ENCODE measurements at places on chromosomes 6 and 20. TPM values are rescaled to one million over a fixed set of nuclear protein-coding genes. Genes with fewer than 3 reads are reported as not detected.

The UQCC2 gene
- 20.7 TPM for total RNA-seq

DNA sequence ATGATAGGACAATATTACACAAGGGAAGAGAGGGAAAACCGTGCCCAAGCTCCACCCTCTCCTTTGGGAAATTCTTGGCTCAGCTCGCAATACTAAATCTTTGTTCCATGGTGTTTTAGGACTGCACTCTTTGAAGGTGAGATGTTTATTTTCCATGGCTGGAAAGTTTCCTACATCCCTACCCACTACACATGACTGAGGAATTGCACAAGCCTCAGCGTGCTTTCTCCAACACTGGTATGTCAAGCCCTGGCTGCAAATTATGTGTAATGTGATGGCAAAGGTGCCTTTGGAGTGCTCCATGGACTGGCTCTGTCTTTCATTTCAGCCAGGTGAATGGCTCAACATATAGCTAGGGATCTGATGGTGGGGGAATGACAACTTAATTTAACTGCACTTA lies 134.3 kb downstream of the ISM1 start:
- no peak overlapping the region for H3K27ac ChIP-seq
- H3K27me3 ChIP-seq: no peaks in the 10 kb centered on the region
- no peaks in the 10 kb centered on the region for H3K36me3 ChIP-seq
- H3K4me3 ChIP-seq: no peak overlapping the region
- no peaks in the 10 kb centered on the region for H3K4me1 ChIP-seq
- DNase-seq: no peak

DNA sequence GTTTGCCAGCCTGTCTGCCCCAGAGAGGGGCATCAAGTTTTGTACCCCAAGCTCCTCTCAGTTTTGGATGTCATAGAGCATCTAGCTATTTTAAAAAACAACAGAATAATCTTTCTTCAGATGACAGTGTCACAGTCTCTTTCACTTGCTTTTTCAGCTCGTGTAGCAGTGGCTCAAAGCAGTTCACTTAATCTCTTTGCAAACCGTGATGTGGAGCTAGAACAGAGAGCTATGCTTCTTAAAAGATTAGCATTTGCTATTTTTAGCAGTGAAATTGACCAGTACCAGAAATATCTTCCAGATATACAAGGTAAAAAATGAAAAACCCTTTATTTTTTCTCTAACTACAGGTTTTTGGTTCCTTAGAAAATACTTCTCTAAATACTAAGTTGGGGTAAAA lies 37.3 kb downstream of the PGM3 start:
- no peak for DNase-seq
- no peak overlapping the region for H3K27ac ChIP-seq
- peaks cover 65% of the 10 kb centered on the region for H3K36me3 ChIP-seq
- no peak overlapping the region for H3K4me3 ChIP-seq
- H3K4me1 ChIP-seq: no peaks in the 10 kb centered on the region

DNA sequence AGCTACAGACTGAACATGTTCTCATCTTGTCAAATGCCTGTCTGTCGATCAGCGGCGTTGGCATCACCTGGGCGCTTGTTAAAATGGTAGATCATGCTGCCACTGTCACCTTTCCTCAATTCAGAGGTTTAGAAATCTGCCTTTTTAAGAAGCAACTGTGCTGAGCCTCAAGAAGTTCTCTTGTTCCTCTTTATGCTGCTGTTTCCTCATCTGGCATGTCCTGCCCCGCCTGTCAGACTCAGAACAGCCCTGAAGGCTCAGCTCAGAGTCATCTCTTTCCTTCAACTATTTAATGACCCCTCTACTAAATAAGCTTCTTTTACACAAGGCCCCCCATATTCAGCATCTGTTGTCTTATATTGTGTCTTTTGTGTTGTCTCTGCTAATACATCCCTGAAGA lies 368.2 kb downstream of the EPM2A start:
- peaks cover 3% of the 10 kb centered on the region for H3K4me1 ChIP-seq
- no peaks in the 10 kb centered on the region for H3K36me3 ChIP-seq
- H3K27me3 ChIP-seq: no peaks in the 10 kb centered on the region
- no peak for DNase-seq
- no peak overlapping the region for H3K27ac ChIP-seq
- H3K4me3 ChIP-seq: no peak overlapping the region

- H3K27ac ChIP-seq: no peak overlapping the region
- H3K4me3 ChIP-seq: no peak overlapping the region
- no peak for DNase-seq
- no peaks in the 10 kb centered on the region for H3K27me3 ChIP-seq
- H3K36me3 ChIP-seq: no peaks in the 10 kb centered on the region
Measured at GRCh38 chr6:14511061-14511586, 393.6 kb downstream of the CD83 start.

Data from T-cell (primary cell).